HT1080 (cell line): ENCODE measurements at places on chromosomes 3 and 15.

DNA sequence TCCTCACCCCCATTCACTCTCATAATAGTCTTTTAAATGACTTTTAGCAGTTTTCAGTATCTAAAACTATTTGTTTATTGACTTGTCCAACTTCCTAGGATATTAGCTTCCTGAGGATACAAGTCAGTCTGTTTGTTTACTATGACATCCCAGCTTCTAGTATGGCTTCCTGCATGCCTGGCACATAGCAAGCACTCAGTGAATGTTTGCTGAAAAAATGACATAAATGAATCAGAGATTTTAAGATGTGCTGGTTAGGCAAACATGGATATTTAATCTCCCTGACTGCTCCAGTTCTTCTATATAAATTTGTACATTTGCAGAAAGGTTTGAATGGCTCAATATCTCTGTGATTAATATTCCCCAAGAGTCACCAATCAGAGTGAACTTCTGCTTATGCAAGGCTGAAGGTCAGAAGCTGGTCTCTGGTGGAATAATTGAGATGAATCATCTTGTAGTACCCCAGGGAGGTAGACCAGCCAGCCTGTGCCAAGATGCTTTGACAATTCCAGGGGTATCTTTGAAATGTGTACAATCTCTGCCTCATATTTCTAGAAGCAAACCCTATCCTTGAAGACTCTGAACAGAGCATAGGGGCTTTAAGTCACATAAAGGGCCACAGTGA lies 219.0 kb upstream of the LMCD1 start:
- DNase-seq: no peak

GRCh38 chr3:10582733-10583132 lies 77.3 kb upstream of the ATP2B2 start:
- no peak for DNase-seq

GRCh38 chr3:20873235-20873634 lies 687.2 kb upstream of the SGO1 start:
- no peak for DNase-seq

GRCh38 chr15:57114070-57114469 lies 195.6 kb downstream of the TCF12 start:
- no peak for DNase-seq

GRCh38 chr3:187951452-187952190 lies 202.3 kb upstream of the LPP start:
- no peak for DNase-seq

GRCh38 chr3:45000823-45001222 lies 24.8 kb downstream of the EXOSC7 start:
- DNase-seq: no peak

DNA sequence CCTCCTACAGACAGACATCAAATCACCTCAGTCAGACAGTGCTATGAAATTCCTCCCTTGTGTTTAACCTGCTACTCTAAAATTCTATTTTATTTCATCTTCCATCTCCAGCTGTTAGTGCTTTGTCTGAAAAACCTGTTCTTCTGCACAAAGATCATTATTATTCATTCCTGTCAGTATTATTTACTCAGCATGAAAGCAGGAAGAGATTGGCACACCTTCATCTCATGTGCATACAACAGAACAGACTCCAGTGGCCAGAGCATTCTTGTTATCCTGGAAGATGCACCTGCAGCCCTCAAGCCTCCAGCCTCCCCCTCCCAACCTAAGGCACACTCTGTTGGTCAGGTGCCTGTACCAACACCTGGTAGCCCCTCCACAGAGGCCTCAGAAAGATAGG lies 1.8 kb upstream of the ROPN1B start:
- no peak for DNase-seq

- DNase-seq: peak; percentile 96
Measured at GRCh38 chr3:138493804-138494606, 59.6 kb downstream of the ESYT3 start.

- DNase-seq: no peak
Measured at GRCh38 chr3:40054568-40055222, 245.3 kb downstream of the MYRIP start.

GRCh38 chr3:186682812-186683211 lies 17.0 kb downstream of the HRG start:
- DNase-seq: no peak

- no peak for DNase-seq
Measured at GRCh38 chr15:60526127-60526616, 47.2 kb upstream of the ICE2 start.

GRCh38 chr3:32240159-32240545 lies 1.7 kb downstream of the CMTM8 start:
- peak; percentile 47 for DNase-seq
